ENCODE measurements at places on chromosomes 16 and 17. TPM values are rescaled to one million over a fixed set of nuclear protein-coding genes. Genes with fewer than 3 reads are reported as not detected.

The CDRT15 gene
- not detected for total RNA-seq

The CACNB1 gene
- 9.1 TPM for total RNA-seq

The OR1A1 gene
- total RNA-seq, result not detected

DNA sequence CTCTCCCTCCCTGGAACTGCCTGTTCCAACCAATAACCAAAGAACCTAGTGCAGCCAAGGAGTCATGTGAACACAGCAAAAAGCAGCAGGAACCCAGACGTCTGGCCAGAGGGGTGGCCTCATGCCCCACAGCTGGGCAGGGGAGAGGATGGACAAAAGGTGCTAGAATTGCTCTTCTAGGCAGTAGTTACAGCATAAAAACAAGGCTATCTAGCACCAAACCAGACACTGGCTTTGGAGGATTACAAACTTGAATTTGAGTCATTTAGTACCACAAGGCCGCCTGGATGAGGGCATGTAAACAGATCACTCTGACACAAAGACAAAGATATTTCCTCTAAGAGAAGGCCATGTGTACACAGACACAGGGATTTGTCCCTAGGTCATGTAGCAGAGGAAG, 423.3 kb upstream of the MAF start:
- DNase-seq, result no peak

- no peak for DNase-seq
Observed at GRCh38 chr16:3042376-3042775, 4.0 kb upstream of the MMP25 start.

GRCh38 chr17:72039490-72039889, 81.3 kb upstream of the SOX9 start:
- no peak for DNase-seq

The ASPA gene
- not detected for total RNA-seq

DNA sequence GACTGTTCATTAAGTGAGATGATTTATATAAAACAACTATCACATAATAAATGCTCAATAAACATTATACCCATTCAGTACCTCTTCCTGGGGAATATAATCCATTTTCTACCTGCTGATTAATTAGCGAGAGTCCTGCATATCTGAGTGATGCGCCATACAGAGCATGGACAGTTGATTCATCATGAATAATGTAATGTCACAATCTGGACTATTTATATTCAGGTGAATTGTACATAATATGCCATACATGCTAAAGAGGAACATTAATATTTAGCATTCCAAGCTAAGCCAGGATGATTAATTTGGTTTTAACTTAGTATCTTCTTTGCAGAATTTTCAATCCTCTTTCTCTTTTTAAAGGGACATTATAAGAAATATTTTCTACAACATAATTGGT, 362.0 kb upstream of the XYLT1 start:
- DNase-seq, result no peak

The NPIPB9 gene
- not detected for total RNA-seq

DNA sequence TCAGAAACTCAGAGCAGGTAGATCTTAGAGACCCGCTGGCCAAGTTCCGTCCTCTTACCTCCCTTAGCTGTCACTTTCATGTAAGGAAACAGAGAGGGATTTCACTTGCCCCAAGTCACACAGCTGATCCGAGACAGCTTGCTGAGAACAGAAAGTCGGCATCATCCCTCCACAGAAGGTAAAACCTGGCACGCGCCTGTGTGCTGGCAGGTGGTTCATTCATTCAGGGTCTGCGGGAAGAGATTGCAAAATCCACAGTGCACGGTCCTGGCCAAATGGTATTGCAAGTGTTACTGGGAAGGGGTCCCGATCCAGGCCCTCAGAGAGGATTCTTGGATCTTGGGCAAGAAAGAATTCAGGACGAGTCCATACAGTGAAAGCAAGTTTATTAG, 139.4 kb upstream of the RPH3AL start:
- DNase-seq, result no peak

- DNase-seq, result no peak
Observed at GRCh38 chr16:50288920-50289319, 22.6 kb downstream of the ADCY7 start.

The GPR139 gene
- 0.15 TPM for total RNA-seq

GRCh38 chr17:59418732-59419166, 87.3 kb downstream of the YPEL2 start:
- no peak for DNase-seq
